ENCODE measurements at places on chromosomes 5 and 9. TPM values are rescaled to one million over a fixed set of nuclear protein-coding genes. Genes with fewer than 3 reads are reported as not detected.

DNA sequence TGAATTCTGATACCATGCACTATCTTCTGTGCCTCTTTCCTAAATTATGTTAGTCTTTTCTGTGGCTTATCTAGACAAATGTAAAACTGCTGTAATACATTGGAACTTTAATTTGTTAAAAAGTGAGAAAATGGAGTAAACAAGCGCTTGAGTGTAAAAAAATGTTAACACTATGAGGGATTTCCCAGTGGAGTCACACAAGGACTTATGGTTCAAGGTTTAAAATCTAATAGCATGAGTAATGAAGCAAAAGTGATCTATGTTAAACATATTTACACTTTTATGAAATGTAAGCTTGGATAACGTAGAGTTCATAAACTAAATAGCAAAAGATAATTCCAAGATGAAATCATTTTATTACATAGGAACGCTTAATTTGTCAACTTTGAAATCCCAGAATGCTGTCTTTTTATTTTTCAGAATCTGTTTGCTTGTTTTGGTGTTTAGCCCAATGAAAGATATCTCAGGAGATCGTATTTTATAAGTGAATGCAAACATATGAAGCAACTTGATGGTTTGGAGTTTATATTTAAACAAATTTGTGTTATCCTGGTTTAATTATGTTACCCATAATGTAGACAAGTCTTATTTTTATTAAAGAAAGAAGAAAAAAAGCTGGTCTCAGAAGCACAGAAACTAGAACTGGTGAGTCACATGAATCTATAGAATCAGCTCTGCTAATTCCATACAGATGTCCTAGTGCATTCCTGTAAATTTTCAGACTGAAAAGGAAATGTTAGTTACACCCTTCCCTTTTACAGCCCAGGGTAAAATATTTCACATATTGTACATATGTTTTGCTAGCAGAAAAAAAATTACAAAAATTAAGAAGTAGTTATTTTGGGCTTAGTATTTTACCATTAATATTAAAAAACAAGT is 34.2 kb upstream of the FBN2 start:
- no peaks in the 10 kb centered on the region for H3K4me1 ChIP-seq
- DNase-seq = no peak
- H3K27ac ChIP-seq = no peak overlapping the region
- no peak overlapping the region for H3K4me3 ChIP-seq
- no peaks in the 10 kb centered on the region for H3K27me3 ChIP-seq

Gene TRIM7
- total RNA-seq = 9.0 TPM

DNA sequence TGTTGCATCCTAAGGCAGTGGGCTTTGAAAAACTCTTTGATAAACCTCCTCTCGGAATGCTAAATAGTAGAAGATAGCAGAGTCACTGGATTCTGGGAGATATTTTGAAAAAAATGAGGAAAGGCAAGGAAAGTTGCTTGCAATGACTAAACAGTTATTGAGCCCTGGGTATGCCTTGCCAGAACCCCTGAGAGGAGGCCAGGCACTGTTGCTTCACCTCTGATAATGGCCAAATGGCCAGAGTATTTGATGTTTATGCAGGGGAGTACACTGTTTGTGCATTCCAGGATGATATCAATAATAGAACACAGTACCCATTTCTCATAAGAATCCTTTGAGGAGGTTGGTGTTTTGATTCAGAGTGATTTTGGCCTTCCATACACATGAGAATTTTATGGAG is 935.1 kb upstream of the WWC1 start:
- DNase-seq = no peak
- no peak overlapping the region for H3K4me3 ChIP-seq
- no peaks in the 10 kb centered on the region for H3K36me3 ChIP-seq
- no peak overlapping the region for H3K27ac ChIP-seq
- no peaks in the 10 kb centered on the region for H3K27me3 ChIP-seq

DNA sequence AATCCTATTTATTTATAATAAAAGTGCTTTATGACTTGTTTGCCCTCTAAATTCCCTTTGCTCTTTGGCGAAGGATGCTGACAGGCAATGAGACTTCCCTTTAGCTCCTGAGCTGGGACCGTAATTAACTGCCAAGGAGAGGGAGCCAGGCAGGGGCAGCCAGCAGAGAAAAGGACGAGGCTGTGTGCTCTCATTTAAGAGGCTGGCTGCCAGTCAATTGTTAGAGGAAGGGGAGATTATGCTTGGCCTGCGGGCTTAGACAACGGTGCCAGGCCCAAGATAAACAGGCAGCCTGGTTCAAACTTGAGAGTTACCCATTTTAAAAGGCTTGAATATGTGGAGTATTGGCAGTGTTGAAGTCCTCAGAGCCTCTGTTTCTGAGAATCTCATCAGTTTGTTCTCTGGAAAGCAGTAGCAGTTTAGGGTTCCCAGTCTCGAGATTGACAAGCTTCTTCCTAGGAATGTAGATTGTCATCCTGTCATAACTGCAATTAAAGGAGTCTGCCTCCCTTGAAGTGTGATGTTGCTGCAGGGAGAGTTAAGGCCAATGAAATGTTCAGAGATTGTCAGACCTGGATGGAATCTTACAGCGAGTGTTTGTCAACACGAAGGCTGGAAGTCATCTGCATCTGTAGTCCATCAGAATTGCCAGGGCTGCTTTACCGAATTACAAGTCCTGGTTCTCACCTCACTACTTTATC is 113.2 kb downstream of the JAKMIP2 start:
- H3K4me1 ChIP-seq = peaks cover 18% of the 10 kb centered on the region
- H3K4me3 ChIP-seq = no peak overlapping the region
- peaks cover 77% of the 10 kb centered on the region for H3K36me3 ChIP-seq
- DNase-seq = no peak
- no peak overlapping the region for H3K27ac ChIP-seq
- H3K27me3 ChIP-seq = no peaks in the 10 kb centered on the region

GRCh38 chr5:151427258-151427657 is 20.1 kb upstream of the SLC36A1 start:
- H3K4me1 ChIP-seq = no peaks in the 10 kb centered on the region
- no peak overlapping the region for H3K27ac ChIP-seq
- H3K36me3 ChIP-seq = no peaks in the 10 kb centered on the region
- H3K4me3 ChIP-seq = no peak overlapping the region
- DNase-seq = no peak
